ENCODE measurements at places on chromosomes 4 and X.

GRCh38 chrX:149120459-149120858 is 384.6 kb downstream of the IDS start:
- no peak for DNase-seq

GRCh38 chrX:49995795-49996455 is 73.5 kb downstream of the CLCN5 start:
- DNase-seq: no peak

GRCh38 chr4:112514647-112515197 is 1.3 kb downstream of the NEUROG2 start:
- no peak for DNase-seq

- DNase-seq: no peak
Measured at GRCh38 chr4:123812066-123812390, 415.4 kb downstream of the SPRY1 start.

GRCh38 chrX:96655947-96656623 is 28.6 kb upstream of the DIAPH2 start:
- no peak for DNase-seq

DNA sequence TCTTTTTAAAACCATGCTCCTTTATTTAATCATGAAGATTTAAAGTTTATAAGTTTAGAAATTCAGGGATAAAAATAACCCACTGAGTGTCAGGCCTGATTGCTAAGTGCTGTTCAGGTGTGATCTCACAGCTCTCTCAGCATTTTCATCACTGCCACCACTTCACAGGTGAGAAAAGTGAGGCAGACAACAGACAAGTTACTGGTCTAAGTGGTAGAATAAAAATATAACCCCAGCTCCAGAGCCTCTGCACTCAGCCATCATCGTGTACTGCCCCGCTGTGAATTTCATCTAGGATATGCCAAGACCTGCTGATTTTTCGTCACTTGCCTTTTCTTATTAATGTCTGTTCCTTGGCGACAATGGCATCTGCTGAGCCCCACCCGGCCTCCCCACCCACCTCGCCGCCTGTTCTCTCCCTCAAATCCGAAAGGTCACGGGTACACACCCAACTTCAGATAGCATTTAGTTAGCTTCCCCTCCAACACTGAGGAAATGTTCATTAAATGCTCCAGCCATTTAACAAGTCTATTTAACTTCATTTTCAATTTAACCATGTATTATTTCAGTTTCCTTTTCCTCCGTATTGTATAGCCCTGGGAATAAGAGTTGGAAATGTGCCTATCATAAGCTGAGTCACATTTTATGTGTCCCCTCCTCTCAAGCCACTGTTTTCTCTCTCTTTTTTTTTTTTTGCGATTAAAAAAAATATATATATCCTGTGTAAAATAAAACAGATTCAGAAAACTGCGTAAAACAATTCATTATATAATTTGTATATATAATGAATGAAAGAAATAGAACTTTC is 236.5 kb downstream of the CBR4 start:
- no peak for DNase-seq

GRCh38 chr4:121462660-121463261 is 81.9 kb upstream of the QRFPR start:
- DNase-seq: peak; percentile 6

DNA sequence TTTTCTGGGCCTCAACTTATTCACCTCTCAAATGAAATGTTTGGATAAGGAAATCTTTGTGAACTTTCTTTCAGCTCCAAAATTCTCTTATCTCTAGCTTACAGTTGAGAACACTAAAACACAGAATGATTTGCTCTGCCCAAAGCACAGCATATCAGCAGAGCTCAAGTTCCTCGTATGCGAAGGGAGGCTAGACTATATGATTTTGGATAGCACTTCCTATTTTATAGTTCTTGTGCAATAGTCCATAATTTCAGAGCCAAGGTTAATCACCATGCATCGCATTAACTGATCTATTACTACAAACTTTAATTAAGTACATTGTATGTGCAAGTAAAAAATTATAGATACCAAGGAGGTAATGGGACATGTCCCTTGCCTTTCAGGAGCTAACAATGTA is 27.0 kb upstream of the KLHL13 start:
- DNase-seq: no peak

GRCh38 chr4:169861593-169861992 is 103.8 kb upstream of the HPF1 start:
- DNase-seq: no peak

- no peak for DNase-seq
Measured at GRCh38 chr4:69848028-69848427, 11.9 kb downstream of the SULT1E1 start.

- no peak for DNase-seq
Measured at GRCh38 chr4:53582194-53582593, 9.1 kb downstream of the LNX1 start.

DNA sequence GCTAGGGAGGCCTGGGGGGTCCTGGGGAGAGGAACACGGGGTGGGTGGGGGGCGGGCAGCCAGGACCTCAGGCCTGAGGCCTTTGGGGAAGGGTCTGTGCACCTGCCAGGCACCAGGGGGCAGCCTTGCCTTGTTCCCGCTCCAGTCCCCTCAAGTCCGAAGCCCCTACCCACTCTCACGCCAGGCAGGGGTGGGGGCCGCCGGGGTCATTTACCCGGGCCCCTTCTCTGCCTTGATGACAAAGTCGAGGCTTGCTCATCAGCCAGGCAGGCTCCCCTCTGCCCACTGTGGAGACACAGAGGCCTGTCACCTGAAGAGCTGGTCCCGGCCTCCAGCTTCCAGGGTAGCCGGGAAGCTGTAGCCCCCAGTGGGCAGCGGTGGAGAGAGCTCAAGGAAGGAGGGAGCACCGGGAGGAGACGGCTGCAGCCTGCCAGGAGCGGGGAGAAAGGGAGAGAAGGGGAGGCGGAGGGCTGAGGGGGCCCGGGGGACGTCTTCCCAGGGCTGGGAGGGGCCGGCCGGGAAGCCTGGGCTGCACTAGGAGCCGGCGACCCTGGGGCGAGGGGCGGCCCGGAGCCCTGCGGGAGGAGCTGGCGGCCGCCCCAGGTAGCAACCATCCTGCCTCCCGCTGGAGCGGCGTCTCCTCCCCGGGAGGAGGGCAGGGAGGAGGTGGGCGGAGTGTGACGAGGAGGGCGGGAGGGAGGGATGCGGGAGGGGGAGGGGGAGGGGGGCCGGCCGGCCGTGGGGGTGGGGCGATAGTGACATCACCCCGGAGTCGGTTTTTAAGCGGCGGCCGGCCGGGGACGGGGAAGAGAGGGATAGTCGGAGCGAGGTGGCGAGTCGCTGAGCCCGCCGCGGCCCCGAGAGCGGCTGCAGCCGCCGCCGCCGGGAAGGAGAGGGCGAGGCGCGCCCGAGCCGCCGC is at the start of gene SLC6A8:
Gene SLC6A8, plus strand, starts transcription at position 806 of the 919 bp plus-strand sequence. CDS start 649 bp downstream, outside the sequence.
- DNase-seq: peak; percentile 6

- DNase-seq: no peak
Measured at GRCh38 chrX:70470850-70471289, 26.2 kb downstream of the DLG3 start.

DNA sequence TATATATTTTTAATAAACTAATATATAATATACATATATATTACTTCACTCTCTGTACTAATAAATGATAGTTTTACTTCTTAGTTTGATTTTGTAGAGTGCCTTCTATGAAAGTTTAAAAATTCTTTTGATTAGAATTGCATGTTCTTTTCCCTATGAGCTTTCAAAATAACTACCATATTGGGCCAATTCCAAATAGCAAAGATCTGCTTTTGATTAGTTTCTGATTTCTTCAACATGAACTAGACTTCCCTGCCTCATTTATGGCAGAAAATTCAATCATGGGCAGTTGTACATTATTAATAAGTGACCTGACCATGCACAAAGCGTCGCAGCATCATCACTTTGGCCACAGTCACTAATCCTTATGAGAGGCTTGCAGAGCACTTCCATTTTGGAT is 48.9 kb upstream of the TEX13A start:
- no peak for DNase-seq

- DNase-seq: no peak
Measured at GRCh38 chr4:168868044-168868781, 141.8 kb downstream of the CBR4 start.

DNA sequence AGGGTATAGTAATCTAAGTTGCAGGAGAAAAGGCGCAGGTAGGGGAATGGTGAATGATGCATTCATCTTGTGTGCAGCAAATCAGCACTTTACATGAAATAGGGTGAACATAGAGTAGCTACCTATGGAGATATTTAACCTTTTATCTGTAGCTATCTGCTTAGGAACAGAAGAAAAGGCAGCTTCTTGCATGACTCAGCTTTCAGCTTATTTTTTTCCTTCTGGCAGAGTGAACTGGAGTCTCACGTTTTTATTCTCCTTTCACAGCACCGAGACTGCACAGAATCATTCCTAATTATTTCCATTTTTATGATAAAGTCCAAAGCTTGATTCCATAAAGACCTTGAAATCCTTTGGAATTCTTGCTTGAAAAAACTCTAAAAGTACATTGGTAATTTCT is 4.8 kb upstream of the SCOC start:
- no peak for DNase-seq

GRCh38 chr4:164807611-164808010 is 53.7 kb downstream of the SMIM31 start:
- DNase-seq: no peak

DNA sequence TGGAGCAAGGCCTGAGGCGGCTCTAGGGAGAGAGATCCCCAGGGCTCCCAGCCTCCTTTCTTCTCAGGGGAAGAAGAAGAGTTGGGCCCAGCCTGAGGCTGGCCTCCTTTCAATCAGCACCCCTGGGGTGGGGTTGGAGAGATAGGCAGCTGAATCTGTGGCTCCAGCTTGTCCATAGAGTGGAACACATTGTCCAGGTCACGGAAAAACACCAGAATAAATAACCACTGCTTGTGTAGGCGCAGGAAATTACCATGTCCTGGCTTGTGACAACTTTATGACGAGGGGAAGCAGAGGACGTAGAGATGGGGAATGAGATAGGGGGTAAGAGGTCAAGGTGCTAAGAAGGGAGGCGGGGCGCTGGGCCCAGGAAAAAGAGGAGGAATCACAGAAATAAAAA is 80.8 kb upstream of the EFNB1 start:
- DNase-seq: no peak

GRCh38 chrX:77786365-77786680 is 307 bp upstream of the ATRX start:
- DNase-seq: no peak

DNA sequence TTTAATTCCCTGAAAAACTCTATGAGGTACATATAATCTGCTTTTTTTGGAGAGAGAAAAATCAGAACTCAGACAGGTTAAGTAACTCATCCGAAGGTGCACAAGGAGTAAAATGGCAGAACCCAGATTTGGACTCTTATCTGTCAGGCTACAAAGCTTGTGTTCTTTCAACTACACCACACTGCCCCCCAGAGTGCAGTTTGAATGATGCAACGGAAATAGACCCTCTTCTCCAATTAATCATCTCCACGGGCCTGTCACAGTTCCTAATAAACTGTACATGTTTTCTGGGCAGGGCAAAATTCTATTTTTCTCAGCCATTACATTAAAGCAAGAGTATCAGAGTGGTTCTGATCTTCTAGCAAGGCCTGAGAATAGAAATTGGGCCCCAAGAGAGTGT is 35.3 kb upstream of the DCX start:
- no peak for DNase-seq

GRCh38 chr4:142954415-142954814 is 108.3 kb upstream of the INPP4B start:
- DNase-seq: no peak

DNA sequence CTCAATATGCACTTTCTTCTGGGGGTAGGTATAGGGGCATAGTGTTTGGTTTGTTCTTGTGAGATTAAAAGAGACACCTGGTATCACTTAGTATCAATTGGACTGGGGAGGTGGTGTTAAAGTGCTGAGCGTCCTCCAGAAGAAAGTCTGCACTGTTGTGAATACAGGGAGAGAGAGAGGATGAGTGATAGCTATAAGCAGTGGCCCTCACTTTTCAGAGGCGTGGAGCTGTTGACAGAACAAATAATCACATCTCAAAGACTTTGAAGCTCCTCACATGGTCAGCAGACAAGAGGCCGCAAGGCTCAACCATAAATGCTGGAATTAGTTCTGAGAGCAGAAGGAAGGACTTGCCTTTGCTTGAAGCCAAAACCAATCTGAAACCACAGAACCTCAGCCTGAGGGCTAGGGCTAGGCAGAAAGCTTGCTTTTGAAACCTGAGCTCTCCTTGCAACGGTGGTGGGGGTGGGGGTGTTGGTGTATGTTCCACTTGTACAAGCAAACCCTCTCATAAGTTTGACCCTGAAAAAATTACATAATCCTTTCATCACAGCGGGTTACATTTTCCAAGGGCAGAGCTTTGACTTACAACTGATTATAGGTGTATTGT is 123.2 kb upstream of the SCML1 start:
- no peak for DNase-seq

DNA sequence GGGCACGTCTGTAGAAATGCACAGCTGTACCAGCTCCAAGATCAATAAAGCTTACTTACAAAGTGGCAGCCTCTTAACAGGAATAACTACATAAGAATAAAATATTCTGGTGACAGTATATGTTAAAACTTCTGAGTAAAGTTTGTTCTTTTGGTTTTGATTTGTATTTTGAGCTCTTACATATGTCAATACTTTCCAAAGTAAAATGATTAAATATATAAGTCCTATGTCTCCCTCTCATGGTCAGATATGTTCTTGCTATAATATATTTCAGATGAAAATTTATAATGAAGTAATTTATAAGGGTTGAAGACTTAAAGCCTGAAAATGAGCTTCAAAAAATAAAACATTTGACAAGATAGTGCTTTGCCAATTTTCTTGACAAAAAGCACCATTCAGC is 254.4 kb downstream of the NPFFR2 start:
- DNase-seq: no peak

DNA sequence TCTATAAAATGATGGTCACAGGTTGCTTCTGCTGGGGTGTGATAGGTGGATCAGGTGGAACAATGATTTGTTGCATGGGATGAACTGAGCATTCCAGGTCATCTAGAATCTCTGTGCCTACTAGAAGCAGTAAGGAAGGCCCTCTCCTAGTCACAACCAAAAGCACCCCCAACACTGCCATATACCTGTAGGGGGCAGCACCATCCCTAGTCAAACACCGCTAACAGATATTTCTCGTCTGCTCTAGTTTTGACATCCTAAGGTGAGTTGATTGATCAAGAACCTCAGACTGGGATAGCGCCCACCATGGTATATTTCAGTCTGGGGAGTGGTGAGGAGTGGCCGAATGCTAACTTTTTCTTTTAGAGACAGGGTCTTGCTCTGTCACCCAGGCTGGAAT is 160.2 kb downstream of the NHS start:
- peak; percentile 4 for DNase-seq

DNA sequence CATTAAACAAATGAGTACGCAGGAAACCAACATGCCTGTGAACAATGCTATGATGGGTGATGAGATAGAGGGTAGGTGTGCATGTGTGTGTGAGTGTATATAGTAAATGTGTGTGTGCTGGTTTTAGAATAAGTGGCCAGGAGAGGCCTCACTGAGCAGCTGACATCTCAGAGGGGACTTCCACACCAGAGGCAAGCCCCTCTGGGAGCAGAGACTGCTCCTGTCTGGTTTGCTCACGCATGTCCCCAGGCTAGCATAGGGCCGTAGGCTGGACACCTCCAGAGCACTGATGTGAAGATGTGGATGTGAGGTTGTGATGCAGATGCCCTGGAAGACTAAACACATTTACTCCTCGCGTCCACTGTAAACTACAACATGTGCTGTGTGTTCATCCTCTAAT is 104.5 kb downstream of the DRD5 start:
- DNase-seq: no peak

GRCh38 chr4:138222046-138222445 is 20.1 kb downstream of the SLC7A11 start:
- no peak for DNase-seq

GRCh38 chr4:16122308-16122711 is 38.5 kb upstream of the PROM1 start:
- no peak for DNase-seq

- no peak for DNase-seq
Measured at GRCh38 chr4:112859456-112860184, 189.8 kb upstream of the ANK2 start.

- no peak for DNase-seq
Measured at GRCh38 chrX:95903975-95904374, 780.7 kb upstream of the DIAPH2 start.

Measured in activated CD4-positive, alpha-beta T cell treated with anti-CD3 and anti-CD28 coated beads, Interleukin-2, amount 50 U/mL, for 4 hours (primary cell).